ENCODE measurements at places on chromosomes 6 and 20.
A peak's percentile ranks its signal among the peaks of the same experiment; 100 is the strongest.

GRCh38 chr6:3848925-3849605, at the start of gene FAM50B:
Gene FAM50B, plus strand, starts transcription at chr6:3849373. Its CDS starts 439 bp downstream, at chr6:3849812.
- DNase-seq: peak; percentile 91

DNA sequence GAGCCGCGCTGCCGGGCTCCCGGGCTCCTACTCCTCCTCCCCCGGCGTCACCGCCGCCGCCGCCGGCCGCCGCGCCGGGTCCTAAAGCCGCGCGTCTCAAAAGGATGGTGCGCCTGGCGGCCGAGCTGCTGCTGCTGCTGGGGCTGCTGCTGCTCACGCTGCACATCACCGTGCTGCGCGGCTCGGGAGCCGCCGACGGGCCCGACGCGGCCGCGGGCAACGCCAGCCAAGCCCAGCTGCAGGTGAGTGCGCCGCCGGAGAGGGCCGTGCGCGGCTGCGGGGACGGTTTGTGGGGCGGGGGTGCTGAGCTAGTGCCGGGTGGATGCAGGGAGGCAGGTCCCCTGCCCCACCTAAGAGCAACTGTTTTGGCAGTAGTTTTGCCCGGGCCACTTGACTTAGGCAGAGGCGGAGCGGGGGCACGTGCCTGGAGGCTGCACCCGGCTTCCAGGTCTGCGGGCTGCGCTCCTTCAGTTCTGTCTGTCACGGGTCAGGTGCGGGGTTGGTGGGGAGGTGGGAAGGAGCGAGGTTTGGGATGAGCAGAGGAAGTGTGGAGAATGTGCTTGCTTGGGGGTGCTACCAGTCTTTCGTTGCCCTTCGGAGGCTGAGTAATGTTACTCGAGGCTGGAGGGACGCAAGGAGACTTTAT, 722 bp downstream of the ISM1 start:
- DNase-seq: peak; percentile 77

DNA sequence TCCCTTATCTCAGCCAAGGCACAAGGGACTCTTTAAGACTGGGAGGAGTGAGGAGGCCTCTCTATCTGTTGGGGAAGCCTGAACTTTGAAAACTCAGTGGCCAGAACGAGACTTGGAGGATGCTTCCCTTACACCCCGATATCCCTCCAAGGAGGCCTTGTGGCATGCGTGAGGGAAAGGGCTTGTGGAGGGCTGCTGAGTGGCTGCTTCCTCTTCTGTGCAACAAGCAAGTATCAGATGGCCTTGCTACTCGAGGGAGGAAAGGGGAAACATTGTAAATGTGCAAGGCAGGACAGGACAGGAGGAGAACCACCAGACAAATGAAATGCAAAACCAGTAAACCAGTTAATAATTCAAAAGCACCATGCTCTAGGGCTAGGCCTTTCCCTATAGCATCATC, 306.5 kb upstream of the MAP3K7 start:
- no peak for DNase-seq

DNA sequence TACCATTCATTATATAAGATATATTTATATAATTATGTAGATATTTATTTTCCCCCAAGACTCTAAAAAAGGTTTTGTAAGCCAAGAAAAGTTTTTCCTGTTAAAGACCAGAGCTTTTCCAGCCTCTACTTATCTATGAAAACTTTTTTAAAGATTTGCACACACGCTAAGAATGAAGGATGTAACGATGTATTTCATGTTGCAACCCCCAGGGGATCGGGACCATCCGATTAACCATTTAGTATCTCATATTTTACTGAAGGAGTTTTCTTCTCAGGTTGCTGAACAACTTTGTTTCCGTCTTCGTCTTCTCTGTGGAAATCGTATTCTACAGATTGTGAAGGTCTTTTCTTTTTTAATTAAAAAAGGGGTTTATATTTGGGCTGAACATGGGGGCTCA, 70.0 kb upstream of the SASH1 start:
- no peak for DNase-seq

GRCh38 chr6:146914489-146915483, 289.4 kb upstream of the STXBP5 start:
- no peak for DNase-seq

GRCh38 chr6:37643851-37644672, 53.6 kb downstream of the MDGA1 start:
- no peak for DNase-seq

DNA sequence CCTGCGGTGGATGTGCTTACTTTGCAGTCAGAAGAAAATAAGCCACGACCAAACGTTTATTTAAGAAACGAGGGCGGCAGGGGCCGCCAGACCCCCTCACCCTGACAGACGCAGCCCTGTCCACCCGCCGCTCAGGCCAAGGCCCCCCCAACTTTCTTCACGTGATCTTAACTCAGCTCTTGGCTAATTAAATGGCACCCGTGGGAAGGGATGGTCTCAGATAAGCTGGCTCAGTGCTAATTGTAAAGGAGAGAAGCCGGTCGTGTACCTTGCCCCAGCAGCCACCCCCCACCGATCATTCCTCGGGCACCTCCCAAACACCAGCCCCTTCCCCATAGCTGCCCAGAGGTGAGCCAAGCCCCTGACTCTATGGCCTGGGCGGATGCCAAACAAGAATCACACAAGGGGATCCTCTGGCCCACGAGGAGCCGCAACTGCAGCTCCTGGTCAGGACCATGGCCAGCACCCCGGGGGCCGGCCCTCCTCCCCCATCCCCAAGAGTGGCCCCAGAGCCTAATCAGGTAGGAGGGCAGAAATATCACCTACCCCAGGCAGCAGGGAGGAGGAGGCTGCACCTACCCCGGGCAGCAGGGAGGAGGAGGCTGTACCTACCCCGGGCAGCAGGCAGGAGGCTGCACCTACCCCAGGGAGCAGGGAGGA, 11.2 kb downstream of the KCNQ2 start:
- no peak for DNase-seq

GRCh38 chr6:149108038-149108748, 209.3 kb upstream of the TAB2 start:
- DNase-seq: no peak

- no peak for DNase-seq
Observed at GRCh38 chr20:9031991-9032390, 36.9 kb upstream of the PLCB4 start.

DNA sequence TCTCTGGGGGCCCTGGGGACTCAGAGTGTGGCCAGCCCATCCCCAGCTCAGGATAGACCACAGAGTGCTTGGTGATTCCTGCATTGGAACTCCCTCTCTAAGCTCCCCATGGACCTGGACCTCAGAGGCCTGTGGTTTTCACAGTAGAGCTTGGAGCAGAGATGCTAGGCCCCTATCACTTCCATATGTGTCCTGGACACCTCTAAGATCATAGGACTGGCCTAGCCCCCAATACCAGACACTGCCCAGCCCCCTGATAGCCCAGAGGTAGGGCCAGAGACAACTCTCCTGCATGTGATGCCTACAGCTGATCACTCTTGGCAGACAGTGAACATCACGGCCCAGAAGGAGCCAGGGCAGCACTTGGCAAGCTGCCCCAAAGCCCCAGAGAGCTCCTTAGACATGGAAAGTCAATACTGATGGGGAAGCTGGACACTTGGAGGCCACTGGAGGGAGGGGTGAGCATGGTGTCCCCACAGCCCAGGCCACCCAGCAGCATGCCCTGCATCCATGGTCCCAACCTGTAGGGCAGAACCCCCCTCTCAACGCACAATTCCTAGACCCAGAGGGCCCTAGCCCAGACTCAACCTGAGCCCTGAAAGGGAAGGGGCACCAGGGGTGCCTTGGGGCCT, 27.1 kb downstream of the UBD start:
- no peak for DNase-seq

DNA sequence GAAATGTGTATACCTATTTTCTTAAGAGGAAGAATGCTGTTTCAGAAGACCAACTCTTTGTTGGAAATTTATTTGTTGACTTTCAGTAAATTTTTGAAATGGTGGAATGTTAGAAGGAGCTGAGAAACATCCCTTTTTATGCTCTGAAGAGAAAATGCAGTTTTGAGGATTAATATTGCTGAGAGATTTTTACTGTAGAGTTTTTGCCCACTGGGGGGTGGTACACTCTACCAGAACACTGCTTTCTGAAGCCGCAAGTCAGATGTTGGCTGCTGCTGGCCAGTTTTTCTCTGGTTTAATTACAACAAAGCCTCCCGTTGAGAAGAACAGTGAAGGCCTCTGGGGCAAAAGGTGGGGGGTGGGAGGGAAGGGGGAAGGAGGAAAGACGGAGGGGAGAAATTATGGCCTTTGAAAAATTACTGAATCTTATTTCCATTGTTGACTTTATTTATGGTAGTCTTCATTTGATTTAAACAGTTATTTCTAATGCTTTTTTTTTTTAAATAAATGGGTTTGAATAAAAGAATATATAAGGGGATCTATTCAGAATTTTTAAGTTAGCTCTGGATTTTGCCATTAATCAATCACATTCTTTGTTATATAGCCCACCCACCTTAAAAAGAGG, 3.0 kb downstream of the FLRT3 start:
- DNase-seq: no peak

DNA sequence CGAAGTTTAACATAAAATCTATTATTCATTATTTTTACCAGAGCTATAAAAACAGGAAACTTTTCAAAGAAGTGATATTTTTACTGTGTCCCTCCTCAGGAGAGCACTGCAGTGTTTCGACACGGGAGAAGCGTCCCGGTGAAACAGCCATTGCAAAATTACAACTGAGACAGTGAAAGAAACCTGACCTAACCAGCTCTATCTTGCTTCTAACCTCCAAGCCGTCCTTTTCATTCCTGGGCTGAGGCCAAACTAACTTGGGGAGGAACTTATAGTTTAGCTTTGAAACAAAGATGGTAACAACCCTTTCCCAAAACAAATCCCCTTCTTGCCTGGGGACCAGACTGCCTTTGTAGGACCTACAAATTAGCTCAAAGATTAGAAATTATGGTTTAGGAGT, 79.2 kb downstream of the WDR27 start:
- DNase-seq: no peak

DNA sequence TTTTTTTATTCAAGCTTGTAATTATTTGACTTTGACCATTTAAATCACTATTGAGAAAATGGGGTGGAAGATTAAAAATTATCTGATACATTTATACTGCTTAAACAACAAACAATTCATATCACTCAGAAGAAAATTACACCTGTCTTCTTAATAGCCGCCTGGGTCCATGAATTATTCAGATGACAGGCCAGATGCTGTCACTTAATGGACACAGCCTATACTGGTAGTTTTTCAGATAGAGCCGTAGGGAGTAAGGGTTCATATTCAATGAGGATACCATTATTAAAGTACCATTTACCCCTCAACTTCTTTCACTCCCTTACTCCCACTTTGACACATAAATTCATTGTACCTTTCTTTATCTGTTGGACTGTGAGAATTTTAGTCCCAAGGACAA, 1193.4 kb upstream of the MAP3K7 start:
- no peak for DNase-seq

DNA sequence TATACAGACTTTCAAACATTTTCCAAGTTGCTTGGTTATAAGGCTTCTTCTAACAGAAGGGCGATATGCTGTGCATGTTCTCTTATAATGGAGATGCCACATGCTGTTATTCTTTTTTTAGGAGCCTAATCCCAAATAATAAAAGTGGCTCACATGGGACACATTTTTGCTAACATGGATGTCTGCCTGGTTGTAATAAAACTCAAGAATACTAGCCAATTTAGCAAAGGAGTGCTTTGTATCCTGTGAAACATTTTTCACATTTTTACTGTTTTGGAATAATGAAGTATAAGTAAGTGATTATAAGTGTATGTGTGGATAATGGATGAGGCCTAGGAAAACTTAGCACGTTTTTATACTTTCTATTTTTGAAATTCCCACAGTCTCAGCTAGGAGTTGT, 312.2 kb downstream of the LAMA2 start:
- no peak for DNase-seq

- DNase-seq: no peak
Observed at GRCh38 chr6:45532721-45533210, 155.0 kb upstream of the SUPT3H start.

All from activated naive CD4-positive, alpha-beta T cell treated with anti-CD3 and anti-CD28 coated beads, Interleukin-2, amount 50 U/mL, for 16 hours (primary cell).